T-helper 17 cell (primary cell): ENCODE measurements at places on chromosomes 4 and X.

- no peak for DNase-seq
Observed at GRCh38 chrX:33434256-33435092, 223.1 kb upstream of the DMD start.

DNA sequence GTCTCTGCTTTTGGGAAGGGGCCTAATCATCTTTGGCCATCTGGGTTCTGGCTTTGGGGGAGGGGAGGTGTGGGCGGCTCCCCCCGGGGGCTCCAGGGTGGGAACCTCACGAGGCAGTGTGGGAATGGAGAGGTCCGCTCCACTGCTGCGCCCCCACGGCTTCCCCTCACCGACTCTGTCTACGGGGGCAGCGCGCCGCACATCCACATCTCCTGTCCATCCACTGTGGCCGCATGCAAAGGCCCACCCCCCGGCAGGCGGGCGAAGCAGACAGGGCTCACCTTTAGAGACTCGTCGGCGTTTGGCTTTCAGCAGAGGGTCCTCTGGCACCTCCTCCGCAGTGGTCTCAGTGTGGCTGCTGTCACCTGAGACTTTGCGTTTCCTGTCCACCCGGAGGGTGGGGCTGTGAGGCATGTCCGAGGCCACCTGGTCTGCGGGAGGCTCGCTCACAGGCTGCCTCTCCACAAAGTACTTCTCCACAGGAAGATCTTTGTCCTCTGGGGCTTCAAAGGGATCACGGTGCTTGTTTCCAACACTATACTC, 33.6 kb downstream of the BCOR start:
- DNase-seq, result no peak

DNA sequence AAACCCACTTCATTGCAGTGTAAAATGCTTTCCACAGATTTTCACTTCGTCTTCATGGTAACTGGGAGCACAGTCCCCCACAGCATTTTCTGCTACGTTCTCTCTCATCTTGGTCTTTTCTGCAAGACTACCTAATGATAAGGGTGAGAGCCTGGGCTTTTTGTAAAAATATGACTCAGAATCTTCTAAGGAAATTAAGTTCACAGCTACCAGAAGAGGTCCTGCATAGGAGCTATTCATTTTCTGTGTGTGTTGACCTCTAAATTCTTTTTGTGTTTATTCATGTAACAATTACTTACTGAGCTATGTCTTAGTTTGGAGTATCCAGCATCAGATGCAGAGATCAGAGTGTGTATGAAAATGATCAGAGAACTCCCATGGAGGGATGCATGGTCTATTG, 192.2 kb downstream of the CPEB2 start:
- DNase-seq, result no peak

GRCh38 chr4:3783693-3784306, 17.6 kb downstream of the ADRA2C start:
- DNase-seq, result no peak

GRCh38 chr4:2598511-2599303, 62.3 kb downstream of the FAM193A start:
- DNase-seq, result no peak

GRCh38 chr4:53507671-53508286, 83.5 kb downstream of the LNX1 start:
- no peak for DNase-seq

DNA sequence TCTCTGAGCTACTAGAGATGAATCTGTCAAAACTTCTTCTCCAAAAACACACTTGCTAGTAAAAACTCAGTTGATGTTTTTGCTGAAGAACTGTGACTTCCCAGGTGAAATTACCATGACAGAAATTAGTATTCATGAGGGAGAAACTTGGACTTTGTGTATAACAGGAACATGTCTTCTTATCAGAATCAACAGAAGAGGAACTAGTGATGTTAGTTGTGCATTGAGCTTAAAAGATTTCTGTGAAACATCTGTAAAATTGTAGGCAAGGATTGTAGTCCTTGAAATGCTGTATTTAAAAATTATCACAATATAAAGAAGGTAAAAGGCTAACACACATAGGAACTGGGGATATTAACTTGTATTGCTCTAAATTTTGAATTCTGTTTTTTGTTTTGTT, 11.3 kb downstream of the FAM241A start:
- DNase-seq, result no peak

- DNase-seq, result no peak
Observed at GRCh38 chrX:110051559-110051958, 48.6 kb downstream of the TMEM164 start.

- no peak for DNase-seq
Observed at GRCh38 chrX:148495176-148495575, 5.2 kb upstream of the AFF2 start.

DNA sequence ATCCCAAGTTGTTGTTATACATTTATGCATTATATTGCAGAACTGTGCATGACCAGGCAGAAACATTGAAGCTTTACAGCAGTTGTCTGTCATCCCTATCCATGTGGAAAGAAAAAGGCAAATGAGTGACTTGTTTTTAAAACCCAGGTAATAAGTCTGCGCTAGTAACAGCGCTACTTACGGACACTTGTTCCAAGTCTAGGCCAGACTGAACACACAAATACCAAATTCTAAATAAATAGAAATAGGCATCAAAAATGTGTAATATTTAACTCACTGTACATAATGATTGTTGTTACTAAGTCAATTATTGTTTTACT, 548 bp upstream of the MAML3 start:
- no peak for DNase-seq

- no peak for DNase-seq
Observed at GRCh38 chrX:110060846-110061537, 58.1 kb downstream of the TMEM164 start.

GRCh38 chr4:163548481-163549243, 54.2 kb downstream of the TMA16 start:
- DNase-seq, result no peak

DNA sequence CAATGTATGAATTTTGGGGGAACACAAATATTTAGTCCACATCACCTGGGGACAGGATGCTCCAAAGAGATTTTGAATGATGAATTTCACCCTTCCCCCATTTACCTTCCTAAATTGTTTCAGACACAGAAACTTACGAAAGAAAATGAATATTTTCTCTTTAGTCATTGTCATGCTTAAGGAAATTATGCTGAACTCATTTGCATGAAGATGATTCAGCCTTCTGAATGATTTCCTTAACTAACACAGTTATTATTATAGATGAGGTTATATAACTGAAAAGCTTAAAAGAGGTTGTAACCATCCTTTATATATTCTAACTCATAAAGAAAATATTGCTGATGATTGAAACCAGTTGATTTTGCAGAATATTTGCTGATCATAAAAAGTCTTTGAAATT, 61.1 kb downstream of the KCNIP4 start:
- no peak for DNase-seq

DNA sequence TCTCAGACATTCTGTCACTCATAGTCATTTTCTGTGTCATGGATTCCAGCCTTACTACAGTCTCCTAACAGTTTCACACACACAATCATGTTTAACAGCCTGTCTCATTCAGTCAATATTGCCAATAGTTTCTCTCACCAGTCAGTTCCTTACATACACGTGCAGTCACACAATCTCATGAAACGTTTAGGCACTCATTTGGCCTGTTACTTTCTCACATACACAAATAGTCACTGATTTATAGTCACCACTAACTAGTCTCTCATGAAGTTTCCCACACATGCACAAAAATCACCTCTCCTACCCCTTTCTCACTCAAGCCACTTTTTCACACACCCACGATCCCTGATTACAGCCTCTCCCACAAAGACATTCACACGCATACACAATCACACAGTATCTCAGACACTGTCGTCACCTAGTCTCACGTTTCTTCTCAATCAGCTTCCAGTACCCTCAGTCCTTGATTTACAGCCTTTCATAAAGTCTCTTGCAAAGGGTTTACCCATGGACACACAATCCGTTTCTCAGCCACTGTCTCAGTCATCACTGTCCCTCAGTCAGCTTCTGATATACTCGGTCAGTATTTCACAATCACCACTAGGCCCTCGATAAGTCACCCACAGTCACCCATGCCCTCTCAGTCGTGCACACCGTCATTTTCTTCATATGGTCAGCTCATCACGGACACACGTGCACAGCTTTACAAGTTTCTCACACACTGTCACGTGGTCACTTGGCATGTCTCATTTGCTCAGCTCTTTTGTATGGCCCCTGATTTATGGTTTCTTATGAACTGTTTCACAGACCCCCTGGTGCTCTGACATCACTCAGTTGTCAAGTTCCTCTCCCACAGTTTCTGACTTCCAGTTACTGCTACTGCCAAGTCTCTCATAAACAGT, 4.2 kb upstream of the CFP start:
- no peak for DNase-seq

- no peak for DNase-seq
Observed at GRCh38 chr4:575281-576141, 584 bp downstream of the TMEM271 start.

DNA sequence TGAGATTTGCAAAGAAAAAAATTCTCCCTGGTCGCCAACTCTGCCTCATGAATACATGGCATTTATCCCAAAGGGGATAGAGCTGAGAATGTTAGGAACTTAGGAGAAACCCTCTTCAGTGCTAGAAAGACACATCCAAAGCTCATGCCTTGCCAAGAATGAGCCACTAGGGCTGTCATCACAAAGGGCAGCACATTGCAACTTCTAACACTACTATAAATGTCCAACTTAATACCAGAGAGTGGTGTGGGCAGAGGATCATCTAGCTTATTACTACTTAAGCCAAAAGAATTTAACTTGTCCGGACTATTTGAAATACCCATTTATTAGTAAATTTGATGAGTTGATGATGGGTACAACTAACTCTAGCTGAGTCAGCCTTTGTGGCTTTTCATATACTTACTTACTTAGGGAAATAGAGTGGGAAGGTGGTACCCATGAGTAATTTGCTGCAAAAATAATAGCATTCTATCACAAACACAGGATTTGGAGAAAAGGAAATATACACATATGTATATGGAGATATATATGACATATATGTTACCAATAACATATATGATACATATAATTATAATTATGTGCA, 66.3 kb upstream of the GAB1 start:
- no peak for DNase-seq

GRCh38 chr4:110617075-110617640, 5.7 kb downstream of the PITX2 start:
- DNase-seq, result no peak

- DNase-seq, result no peak
Observed at GRCh38 chr4:167183036-167183435, 51.3 kb downstream of the SPOCK3 start.

GRCh38 chr4:57462843-57463242, 352.7 kb upstream of the IGFBP7 start:
- no peak for DNase-seq

DNA sequence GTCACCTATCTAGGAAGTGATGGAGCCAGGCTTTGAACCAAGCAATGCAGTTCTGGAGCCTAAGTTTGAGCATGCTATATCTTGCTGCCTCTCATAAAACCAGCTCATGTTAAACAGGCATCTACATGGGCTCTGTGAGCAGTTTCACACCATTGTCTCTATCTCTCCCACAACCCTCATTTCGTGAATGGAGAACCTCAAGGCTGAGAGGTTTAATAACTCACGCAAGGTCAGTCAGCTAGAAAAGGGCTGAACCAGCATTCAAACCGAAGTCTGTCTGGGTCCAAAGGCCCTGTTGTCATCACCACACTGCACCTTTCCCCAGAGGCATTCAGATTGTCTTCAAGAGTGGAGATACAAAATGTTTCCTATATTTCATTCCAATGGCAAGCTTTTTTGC, 369.2 kb downstream of the MID1IP1 start:
- DNase-seq, result no peak

DNA sequence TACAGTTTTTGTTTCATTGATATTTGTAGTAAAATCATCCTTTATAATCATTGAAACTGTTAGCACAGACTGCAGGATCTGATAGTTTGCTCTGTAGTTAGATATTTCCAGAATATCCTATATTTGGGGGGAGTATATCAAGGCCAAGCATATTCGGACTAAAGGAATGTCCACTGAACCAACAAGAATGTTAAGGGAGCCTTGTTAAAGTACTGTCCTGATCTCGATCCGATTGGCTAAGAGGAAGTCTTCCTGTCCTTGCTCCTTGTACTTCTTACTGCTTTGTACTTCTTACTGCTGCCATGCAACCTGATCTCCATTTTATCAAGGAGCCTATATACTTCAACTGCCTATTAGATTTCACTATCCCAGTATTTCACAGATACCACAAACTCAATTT, 449.3 kb downstream of the RPA4 start:
- no peak for DNase-seq

- no peak for DNase-seq
Observed at GRCh38 chr4:168524006-168524405, 27.2 kb downstream of the PALLD start.

- DNase-seq, result no peak
Observed at GRCh38 chrX:48831909-48832291, 3.5 kb downstream of the PCSK1N start.

DNA sequence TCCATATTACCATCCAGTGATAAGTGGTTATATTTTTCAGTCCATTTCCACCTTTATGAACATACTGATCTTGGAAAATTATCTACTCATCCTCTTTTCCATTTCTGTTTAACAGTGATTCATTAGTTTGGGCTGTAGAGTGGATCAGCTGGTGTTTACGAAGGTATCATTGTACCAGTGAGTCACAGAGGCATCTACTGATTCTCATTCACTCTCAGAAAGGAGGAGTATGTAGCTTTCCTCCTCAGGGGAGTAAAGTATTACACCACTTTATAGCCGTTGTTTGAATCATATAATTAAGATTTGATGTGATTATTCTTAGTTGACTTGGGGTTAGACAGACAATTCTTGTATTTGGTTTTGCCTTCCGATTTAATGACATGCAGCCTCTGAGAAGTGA, 74.7 kb downstream of the GALNT7 start:
- no peak for DNase-seq

GRCh38 chr4:58636381-58636780, 1526.2 kb upstream of the IGFBP7 start:
- no peak for DNase-seq

DNA sequence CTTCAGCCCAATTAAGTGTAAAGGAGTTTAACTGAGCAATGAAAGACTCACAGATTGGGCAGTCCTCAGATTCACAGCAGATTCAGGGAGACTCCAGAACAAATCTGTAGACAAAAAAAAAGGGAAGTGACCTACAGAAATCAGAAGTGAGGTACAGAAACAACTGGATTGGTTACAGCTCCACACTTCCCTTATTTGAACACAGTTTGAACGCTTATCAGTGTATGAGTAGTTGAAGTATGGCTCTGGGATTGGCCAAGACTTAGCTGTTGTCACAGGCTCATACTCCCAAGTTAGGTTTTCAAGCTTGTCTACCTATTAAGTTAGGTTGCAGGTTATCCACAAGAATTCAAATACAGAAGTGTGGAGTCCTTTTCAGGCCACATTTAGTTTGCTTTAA, 112.4 kb upstream of the ELOVL6 start:
- DNase-seq, result no peak

DNA sequence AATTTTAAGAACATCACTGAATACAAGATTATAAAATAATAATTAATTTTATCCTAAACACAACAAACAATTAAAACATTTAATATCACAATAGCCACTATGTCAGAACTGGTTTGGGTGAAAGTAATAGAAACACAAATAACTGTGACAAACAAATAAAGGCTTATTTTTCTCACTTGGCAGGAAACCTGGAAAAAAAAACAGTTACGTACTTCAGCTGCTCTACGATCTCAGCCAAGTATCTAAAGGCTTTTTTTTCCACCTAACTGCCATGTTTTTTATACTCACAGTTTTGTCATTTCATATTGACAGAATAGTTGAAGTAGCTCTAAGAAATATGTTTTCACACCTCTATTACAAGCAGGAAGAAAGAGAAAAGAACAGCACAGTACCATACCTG, 284.8 kb upstream of the INTU start:
- no peak for DNase-seq

- no peak for DNase-seq
Observed at GRCh38 chr4:176014583-176015108, 51.0 kb upstream of the WDR17 start.
